ENCODE measurements at places on chromosomes 16 and 17.

DNA sequence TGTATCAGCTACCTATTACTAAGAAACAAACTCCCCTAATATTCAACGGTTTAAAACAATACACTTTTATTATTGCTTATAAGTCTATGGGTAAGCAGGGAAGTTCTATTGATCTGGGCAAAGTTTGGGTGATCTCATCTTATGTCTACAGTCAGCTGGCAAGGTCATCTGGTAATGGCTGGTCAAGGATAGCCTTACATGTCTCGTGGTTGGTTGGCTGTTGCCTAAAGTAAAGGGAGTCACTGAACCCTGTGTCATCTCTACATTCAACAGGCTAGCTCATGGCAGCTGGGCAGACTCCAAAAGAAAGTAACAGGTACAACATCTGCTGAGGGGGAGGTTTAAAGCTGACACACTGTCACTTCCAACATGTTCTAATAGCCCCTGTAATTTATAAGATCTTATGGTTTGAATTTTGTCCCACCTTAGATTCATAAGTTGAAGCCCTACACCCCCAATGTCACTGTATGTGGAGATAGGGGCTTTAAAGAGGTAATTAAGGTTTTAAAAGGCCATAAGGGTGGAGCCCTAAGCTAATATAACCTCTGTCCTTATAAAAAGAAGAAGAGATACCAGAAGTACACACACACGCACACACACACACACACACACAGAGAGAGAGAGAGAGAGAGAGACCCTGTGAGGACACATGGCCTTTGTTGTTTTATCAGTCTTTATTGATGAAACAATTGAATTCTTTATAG, 419.1 kb downstream of the NPIPA8 start:
- DNase-seq, result no peak

- no peak for DNase-seq
These were observed 13.7 kb upstream of the CDC42EP4 start for GRCh38 chr17:73325527-73325842.

DNA sequence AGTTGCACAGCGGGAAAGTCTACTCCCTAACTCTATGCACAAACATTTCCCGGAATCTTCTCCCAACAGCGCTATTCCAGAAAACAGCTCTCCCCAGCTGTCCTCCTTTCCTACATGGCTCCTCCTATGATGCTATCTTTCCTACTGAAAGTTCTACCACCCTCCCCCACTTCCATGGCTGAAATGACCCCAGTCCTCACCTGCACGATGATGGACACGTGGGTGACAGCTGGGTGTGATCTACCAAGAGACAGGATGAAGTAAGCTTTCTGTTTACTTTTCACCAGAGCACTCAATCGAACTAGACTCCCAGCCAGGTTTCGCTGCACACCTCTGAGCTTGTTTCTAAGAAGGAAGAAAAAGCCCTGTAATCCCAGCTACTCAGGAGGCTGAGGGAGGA, 10.7 kb downstream of the CTC1 start:
- no peak for DNase-seq

- DNase-seq, result no peak
These were observed 40.3 kb upstream of the DDX52 start for GRCh38 chr17:37683454-37683984.

GRCh38 chr16:58485184-58485887, 14.6 kb upstream of the NDRG4 start:
- no peak for DNase-seq

GRCh38 chr17:28950752-28951427, 428 bp downstream of the PHF12 start:
- no peak for DNase-seq

GRCh38 chr17:82687375-82687861, 11.1 kb downstream of the RAB40B start:
- DNase-seq, result no peak

DNA sequence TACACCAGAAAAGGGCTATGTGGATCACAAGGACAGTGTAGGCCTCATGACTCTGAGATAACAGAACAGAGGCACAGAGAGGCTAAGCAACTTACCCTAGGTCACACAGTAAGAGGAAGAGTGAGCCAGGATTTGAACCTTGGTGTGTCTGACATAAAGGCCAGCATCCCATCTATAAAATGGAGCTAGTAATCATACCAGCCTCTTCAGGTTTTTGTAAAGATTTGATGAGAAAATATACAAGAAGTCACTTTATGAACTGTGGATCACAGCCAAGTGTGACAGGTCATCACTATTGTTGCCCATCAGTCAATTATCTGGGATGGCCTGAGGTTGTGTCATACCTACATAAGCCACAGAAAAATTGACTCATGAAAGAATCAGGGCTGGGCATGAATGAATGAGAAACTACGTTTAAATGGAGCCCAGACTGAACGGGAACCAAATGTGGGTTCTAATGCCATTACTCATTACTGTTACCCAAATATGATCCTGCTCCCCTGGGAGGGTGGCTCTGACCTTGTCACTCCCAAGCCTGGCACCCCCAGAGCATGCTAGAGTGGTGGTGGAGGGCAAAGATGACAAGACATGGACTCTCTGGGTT, 21.0 kb downstream of the FBXO39 start:
- DNase-seq, result no peak

DNA sequence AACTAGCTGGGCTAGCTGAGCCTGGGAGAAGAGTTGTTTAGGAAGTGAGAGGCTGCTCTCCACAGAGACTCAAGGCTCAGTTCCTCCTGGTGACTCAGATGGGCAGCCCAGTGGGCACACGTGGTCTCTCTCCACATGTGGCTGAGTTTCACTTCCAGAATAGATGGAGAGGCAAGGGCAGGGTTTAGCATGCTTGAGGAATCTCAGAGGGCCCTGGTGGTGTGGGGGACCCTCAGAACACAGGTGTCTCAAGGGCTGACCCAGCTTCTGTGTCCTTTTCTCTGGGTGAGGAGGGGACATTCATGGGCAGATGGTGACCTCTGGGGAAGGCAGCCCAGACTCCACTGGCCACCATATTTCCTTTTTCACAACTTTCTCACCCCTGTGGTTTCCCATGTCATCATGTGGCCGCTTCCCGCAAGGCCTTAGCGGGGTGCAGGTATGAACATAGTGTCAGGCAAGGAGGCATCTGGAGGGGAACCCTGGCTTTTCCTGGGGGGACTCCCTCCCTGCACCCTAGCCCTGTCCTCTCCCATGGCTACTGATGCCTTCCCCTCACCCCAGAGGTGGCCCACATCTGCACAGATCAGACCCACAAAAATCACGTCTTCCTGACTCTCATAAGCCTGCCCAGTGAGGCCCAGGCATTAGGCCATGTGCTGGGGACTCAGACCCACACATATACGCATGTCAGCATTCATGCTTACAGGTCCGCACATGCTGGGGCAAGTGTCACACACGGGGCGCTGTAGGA, 3.3 kb downstream of the GRN start:
- DNase-seq, result no peak

GRCh38 chr17:40953881-40954280, 12.9 kb downstream of the KRT39 start:
- DNase-seq, result no peak

DNA sequence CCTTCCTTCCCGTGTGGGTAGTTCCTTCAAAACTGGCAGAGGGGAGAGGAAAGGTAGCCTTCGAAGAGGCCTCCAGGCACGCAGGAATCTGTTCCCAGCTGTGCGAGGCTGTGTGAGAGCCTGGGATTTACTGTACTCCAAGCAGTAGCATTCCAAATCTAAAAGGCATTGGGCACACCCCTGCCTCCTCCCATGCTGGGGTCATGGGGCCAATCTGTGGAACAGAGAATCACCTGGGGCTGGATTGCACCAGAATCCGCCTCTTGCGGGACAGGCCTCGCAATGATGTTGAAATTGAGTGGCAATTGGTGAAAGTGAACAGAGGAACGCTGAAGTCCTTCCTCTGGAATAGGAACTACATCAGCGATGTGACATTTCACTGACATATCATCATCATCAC, 72.5 kb upstream of the IRX3 start:
- no peak for DNase-seq

DNA sequence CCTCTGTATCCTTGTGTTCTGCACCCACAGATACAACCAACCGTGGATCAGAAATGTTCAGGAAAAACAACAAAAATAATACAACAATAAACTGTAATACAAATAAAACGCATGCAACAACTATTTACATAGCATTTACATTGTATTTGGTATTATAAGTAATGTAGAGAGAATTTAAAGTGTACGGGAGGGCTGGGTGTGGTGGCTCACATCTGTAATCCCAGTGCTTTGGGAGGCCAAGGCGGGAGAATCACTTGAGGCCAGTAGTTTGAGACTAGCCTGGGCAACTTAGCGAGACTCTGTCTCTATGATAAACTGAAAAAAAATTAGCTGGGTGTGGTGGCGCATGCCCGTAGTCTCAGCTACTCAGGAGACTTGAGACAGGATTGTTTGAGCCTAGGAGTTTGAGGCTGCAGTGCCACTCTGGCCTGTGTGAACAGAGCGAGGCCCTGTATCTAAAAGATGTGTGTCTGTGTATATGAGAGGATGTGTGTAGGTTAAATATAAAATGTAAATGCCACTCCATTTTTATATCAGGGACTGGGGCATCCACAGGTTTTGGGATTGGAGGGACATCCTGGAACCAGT, 13.3 kb downstream of the SEC14L1 start:
- DNase-seq, result no peak

- DNase-seq, result no peak
These were observed 235.1 kb downstream of the PRKCA start for GRCh38 chr17:66537502-66537901.

DNA sequence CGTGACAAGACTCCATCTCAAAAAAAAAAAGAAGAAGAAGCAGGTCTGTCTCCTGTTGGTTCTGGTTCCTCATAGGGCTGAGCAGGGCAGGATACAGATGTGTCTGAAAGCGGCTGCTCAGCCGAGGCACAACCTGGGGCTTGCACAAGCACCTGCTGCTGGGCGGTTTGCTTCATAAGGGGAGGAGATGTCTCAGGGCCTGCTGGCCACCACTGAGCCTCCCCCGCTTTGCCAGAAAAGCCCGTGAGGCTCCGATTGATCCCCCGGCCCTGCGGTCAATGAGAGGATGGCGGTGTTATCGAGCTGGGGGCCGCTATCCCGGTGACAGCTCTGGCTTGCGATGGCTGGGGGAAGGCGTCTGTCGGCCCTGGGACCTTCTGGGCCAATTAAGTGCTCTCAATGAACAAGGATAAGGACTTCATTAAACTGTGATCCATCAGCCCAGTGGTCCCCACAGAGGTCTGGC, 162.0 kb downstream of the SDK2 start:
- DNase-seq, result no peak

DNA sequence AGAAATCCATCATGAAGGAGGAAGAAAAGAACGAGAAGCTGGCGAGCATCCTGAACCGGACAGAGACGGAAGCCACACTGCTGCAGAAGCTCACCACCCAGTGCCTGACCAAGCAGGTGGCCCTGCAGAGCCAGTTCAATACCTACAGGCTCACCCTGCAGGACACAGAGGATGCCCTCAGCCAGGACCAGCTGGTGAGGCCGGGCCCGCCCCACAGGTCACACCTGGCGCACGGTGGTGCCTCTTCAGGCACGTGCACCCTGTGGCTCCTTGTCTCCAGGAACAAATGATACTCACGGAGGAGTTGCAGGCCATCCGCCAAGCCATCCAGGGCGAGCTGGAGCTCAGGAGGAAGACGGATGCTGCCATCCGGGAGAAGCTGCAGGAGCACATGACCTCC, 19.8 kb upstream of the GAA start:
- DNase-seq, result no peak

DNA sequence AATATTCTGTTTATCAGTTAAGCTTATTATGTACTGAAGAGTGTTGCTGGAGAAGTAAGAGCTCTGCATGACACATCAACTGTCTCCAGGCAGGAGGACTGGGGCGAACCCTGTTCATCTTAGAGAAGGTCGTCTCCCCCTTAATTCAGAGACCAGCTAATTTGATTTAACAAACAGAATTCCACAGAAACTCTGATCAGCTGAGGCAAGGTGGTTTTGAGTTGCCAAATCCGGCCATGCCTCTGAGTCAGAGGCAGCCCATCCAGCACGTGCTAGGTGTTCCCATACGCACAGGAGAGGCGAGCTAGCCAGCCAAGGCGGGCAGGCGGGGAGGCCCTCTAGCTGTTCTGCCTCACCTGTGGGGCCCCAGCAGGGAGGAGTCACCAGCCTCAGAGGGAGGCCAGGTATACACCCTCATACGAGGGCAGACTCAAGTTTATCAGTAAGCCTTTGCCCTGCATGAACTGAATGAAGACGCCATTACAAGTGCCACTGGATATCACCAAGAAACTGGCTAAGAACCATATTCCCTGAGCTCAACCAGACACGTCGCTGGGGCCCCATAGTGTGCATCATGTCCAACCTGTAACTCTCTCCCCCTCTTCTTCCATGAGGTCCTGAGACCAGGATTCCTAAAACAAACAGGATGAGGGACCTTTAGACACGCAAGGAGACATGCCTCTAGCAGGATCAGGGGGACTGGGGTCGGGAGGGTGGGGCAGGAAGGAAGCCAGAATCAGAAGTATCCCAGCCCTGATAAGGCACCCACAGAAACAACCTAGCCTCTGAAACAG, 25.7 kb downstream of the STAT5A start:
- DNase-seq, result no peak

DNA sequence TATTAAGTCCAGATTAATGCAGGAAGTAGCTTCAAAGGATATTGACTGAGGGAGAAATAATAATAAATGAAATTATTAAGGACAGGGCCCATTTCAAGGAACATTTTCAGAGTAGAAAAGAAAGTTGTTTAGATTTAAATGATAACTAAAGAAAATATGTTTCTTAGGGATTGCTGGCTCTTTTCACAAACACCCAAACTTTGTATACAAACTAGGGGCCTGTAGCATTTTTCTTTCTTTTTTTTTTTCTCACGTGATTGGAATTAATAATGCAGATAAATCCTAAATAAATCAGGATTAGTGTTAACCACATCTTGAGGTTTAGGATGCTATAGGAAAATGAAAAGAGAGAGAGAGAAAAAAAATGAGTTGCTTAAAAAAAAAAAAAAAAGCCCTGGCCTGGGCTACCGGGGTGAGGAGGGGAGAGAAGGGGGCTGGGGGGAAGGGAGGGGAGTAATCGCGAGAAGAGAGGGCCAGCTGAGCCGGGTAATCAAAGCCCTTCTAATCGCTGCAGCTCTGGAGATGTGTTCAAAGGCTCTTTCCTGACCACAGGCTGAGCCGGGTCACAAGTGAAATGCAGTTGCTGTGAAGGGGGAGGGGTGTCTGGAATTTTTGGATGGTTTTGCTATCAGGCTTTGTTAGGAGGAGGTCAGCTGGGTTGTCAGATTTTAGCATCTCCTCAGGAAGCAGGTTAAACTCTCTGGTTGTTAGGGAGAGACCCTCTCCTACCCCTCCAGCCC, 104.6 kb upstream of the ZFHX3 start:
- DNase-seq, result no peak

- no peak for DNase-seq
These were observed 2.7 kb downstream of the CNTNAP1 start for GRCh38 chr17:42684929-42685556.

DNA sequence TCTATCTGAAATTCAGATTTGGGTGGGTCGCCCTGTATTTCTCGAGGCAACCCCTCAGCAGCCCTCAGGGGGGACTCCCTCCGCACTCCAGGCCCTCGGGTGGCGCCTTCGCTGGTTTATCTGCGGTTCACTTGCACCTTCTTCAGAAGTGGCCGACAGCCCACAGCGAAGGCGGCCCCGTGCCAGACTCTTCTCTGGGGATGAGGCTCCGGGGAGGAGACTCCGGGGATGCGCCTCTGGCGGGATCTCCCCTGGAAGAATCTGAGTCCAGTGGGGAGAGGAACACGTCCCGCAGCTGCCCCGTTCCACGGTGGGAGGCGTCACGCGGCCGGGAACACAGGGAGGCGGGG, 63.9 kb upstream of the DNAJA2 start:
- DNase-seq, result no peak
